HS-5 (cell line): ENCODE measurements at places on chromosomes 6 and 20.
A peak's percentile ranks its signal among the peaks of the same experiment; 100 is the strongest.

DNA sequence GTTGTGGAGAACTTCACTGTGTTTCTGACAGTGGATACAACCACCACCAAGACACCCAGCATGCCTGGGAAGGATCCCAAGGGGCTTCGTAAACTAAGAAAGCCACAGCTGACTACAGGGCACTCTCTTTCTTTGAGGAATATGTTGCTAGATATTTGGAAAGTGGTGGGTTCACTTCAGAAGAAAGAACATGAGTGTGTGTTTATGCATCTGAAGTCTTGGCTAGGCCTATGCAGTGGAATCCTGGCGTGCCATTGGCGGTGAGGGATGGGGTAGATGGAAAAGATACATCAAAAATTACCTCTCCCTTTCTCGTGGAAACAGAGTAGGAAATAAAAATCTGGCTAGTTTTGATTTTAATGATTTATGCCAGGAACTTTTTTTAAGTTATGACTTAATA lies 187.7 kb downstream of the PDE7B start:
- no peak for DNase-seq

GRCh38 chr6:44762496-44762895 lies 375.0 kb downstream of the CDC5L start:
- DNase-seq: no peak

DNA sequence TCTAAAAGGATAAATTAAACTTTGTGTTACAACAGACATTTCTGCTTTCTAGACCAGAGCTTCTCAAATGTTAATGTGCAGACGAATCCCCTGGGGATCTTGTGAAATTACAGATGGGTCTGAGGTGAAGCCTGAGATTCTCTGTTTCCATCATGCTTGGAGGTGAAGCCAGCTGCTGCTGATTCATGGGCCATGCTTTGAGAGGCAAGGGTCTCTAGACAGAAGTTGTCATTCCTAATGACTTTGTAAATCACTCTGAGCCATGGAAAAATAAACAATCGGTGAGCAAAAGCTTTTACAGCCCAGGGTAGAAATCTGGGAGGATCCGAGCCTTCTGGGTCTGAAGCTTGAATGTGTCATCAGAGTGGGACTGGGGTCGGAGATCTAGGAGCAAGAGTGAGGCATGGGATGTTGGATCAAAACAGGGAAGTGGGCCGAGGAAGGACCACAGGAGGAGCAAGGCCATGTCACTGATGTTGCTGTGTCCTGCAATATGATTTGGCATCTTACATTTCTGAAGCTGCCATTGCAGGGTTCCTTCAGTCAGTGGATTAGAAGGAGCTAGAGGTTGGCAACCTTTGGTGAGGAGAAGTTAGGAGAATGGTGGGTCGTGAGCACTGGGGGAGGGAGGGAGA lies 77.3 kb downstream of the TRMT11 start:
- no peak for DNase-seq

DNA sequence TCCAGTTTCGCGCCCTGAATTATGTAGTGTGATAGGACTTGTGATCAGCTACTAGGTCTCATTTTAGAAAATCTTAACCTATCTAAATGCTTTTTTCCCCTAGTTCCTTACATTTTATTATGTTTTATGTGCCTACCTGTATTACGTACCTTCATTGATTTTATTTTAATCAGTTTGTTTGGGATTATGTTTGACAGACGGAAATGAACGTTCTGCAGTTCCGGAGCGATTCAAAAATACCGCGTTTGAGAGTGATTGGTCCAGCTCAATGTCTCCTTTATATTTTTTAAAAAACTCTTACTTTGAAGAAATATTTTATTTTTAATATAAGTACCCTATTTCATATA lies 114.3 kb upstream of the BTN3A2 start:
- DNase-seq: no peak

- peak; percentile 45 for DNase-seq
Observed at GRCh38 chr6:166736634-166737033, 109.6 kb upstream of the RPS6KA2 start.

DNA sequence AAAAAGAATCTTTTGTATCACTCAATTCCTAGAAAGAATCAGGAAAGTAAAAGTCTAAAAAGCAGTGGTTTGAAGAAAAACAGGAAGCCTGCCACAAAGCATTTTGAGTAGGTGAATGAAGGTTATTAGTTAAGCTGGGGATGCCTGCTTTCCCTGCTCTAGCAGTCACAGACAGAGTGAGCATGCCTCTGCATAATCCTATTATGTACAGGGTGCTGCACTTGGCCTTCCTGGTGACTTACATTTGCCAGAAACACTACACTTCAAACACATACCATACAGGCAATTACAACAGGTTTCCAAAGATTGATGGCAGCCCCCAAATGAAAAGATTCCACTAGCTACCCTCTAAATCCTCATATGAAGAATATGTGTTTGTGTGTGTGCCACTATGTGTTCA lies 130.8 kb downstream of the TPBG start:
- no peak for DNase-seq
